Thymus (tissue), 14 donors: ENCODE measurements at places on chromosomes 5 and 9.
A peak's percentile ranks its signal among the peaks of the same experiment; 100 is the strongest.

DNA sequence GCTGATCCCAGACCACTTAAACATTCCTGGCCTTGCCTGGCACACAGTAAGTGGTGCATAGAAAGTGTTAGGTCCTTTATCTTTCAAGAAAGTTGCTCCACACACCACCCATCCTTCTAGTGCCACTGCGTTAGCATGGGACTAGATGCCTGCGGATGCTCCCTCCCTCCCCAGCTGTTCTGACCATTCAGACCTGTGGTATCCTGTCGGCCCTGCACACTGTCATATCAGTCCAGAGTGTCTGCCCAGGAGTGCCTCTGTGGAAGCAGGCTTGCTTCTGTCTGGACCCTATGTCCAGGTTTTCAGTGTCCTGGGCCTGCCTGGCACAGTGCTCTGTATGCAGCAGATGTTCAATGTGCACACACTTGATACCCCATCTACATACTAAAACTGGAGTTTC lies 38.3 kb upstream of the SMU1 start:
- H3K4me1 ChIP-seq: peaks cover 12% of the 10 kb centered on the region
- no peak for DNase-seq
- peaks cover 31% of the 10 kb centered on the region for H3K36me3 ChIP-seq
- H3K27me3 ChIP-seq: no peaks in the 10 kb centered on the region

- H3K4me3 ChIP-seq: no peak overlapping the region
- no peaks in the 10 kb centered on the region for H3K36me3 ChIP-seq
- no peak overlapping the region for H3K27ac ChIP-seq
Measured at GRCh38 chr9:80378669-80379293, 807.0 kb downstream of the TLE4 start.

- no peaks in the 10 kb centered on the region for H3K27me3 ChIP-seq
- no peaks in the 10 kb centered on the region for H3K36me3 ChIP-seq
- H3K4me1 ChIP-seq: peaks cover 12% of the 10 kb centered on the region
- peak overlapping the region; percentile 22 for H3K27ac ChIP-seq
- no peak overlapping the region for H3K4me3 ChIP-seq
Measured at GRCh38 chr5:95718203-95718602, 12.9 kb upstream of the RHOBTB3 start.

DNA sequence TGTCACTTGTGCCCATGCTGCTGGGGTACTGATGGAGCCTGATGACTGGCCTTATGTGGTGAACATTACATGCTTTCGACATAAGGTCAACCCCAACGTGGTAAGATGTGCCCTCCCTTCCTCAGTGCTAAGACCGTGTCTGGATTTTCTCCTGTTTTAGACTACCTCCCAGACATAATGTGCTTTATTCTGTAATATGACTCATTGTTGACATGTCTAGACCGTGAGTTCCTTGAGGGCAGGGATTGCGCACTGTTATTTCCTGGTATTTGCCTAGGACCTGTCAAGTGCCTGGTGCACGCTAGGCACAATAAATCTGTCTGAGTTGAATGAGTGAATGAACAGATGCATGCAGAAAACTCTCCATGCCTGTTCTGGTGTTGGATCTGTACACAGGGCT lies 346.0 kb downstream of the KDM4C start:
- H3K27me3 ChIP-seq: no peaks in the 10 kb centered on the region
- peaks cover 3% of the 10 kb centered on the region for H3K4me1 ChIP-seq
- peaks cover 20% of the 10 kb centered on the region for H3K36me3 ChIP-seq
- no peak for DNase-seq
- H3K4me3 ChIP-seq: no peak overlapping the region
- no peak overlapping the region for H3K27ac ChIP-seq

DNA sequence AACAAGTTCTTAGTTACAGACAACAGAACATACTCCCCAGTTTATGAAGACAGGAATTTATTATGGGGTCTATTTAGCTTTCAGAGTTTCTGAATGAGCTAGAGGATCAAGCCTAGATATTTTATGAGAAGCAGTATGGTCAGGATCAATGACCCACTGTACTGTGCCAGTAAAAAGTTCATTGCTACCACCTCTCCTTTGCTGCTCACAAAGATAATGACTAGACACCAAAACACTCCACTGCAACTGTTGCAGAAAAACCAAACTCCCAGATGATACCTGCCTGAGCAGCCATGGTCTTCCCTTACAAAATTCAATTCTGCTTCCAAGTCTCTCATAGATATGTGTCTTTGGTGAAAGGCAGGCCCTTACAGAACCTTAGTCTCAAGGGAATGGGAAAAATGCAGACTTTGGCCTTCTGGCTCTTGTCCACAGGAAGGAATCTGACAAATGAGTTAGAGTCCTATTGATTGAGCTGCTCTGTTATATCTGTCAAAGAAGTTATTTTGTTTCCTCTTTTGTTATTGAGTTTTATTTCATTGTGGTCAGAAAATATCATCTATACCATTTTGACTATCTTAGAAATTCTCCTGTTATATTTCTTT lies 74.7 kb upstream of the RASGRF2 start:
- no peaks in the 10 kb centered on the region for H3K27me3 ChIP-seq
- H3K27ac ChIP-seq: no peak overlapping the region
- no peak overlapping the region for H3K4me3 ChIP-seq

GRCh38 chr5:177496727-177497291 lies 595 bp downstream of the PDLIM7 start:
- no peaks in the 10 kb centered on the region for H3K36me3 ChIP-seq
- H3K27me3 ChIP-seq: peaks cover 12% of the 10 kb centered on the region
- peak overlapping the region; percentile 50 for H3K4me3 ChIP-seq
- no peak for DNase-seq
- peaks cover 47% of the 10 kb centered on the region for H3K4me1 ChIP-seq

- no peak overlapping the region for H3K27ac ChIP-seq
- H3K4me3 ChIP-seq: no peak overlapping the region
- H3K36me3 ChIP-seq: no peaks in the 10 kb centered on the region
- no peaks in the 10 kb centered on the region for H3K27me3 ChIP-seq
- H3K4me1 ChIP-seq: no peaks in the 10 kb centered on the region
Measured at GRCh38 chr5:32089146-32090000, 84.7 kb downstream of the GOLPH3 start.

GRCh38 chr5:163503106-163504078 lies 2.0 kb upstream of the MAT2B start:
- H3K27ac ChIP-seq: peak overlapping the region; percentile 97
- H3K4me1 ChIP-seq: peaks cover 7% of the 10 kb centered on the region
- H3K27me3 ChIP-seq: no peaks in the 10 kb centered on the region
- peak; percentile 47 for DNase-seq

- no peak for DNase-seq
- H3K4me1 ChIP-seq: no peaks in the 10 kb centered on the region
- H3K36me3 ChIP-seq: no peaks in the 10 kb centered on the region
- no peak overlapping the region for H3K4me3 ChIP-seq
Measured at GRCh38 chr5:23840083-23840482, 332.7 kb downstream of the PRDM9 start.

DNA sequence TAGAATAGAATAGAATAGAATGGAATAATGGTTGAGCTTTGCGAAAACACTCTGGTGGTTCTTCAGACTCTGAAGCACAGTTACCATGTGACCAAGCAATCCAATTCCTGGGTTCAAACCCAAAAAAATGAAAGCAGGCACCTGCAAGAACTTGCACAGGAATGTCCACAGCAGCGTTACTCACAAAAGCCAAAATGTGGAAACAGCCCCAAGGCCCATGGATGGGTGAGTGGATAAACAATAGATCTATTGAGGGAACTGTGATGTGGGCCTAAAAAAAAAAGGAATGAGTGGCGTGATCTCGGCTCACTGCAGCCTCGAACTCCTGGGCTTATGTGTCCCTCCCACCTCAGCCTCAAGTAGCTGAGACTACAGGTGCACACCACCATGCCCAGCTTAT lies 21.4 kb upstream of the TMEM250 start:
- H3K36me3 ChIP-seq: no peaks in the 10 kb centered on the region
- peaks cover 44% of the 10 kb centered on the region for H3K27me3 ChIP-seq
- H3K4me1 ChIP-seq: no peaks in the 10 kb centered on the region
- H3K27ac ChIP-seq: no peak overlapping the region

DNA sequence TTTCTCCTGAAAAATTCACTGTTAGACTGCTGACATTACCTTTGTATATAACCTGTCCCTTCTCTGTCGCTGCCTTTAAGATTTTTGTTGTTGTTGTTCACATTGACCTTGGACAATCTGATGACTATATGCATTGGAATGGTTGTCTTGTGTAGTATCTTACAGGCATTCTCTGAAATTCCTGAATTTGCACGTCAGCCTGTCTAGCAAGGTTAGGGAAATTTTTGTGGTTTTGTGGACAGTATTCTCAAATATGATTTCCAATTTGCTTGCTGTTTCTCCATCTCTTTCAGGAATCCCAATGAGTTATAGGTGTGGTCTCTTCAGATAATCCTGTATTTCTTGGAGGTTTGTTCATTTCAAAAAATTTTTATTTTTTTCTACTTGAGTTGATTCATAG lies 140.8 kb downstream of the PRR16 start:
- no peaks in the 10 kb centered on the region for H3K4me1 ChIP-seq
- H3K27me3 ChIP-seq: no peaks in the 10 kb centered on the region
- no peak overlapping the region for H3K4me3 ChIP-seq
- DNase-seq: no peak

GRCh38 chr5:118407958-118408357 lies 580.4 kb downstream of the DTWD2 start:
- DNase-seq: no peak
- H3K27ac ChIP-seq: no peak overlapping the region
- H3K27me3 ChIP-seq: no peaks in the 10 kb centered on the region

DNA sequence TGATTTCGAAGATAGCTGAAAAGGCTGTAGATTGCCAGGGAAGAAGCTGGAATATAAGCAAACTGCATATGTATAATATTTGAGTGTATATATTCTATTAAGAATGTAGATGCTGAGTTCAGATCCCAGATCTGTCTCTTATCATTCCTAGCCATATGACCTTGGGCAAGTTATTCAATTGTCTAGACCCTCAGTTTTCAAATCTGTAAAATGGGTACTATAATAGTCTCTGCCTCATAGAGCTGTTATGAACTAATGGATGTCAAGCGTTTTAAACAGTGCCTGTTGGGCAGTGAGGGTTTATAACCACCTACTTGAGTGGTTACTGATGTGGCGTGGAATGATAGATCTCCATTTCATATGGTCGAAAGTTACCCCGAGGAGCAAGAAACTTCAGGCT lies 130.4 kb downstream of the GAS1 start:
- no peaks in the 10 kb centered on the region for H3K27me3 ChIP-seq
- no peaks in the 10 kb centered on the region for H3K36me3 ChIP-seq
- H3K4me3 ChIP-seq: no peak overlapping the region
- H3K4me1 ChIP-seq: no peaks in the 10 kb centered on the region
- DNase-seq: no peak
- H3K27ac ChIP-seq: no peak overlapping the region
